ENCODE measurements at places on chromosomes 2 and 18.

- no peak for DNase-seq
Observed at GRCh38 chr18:41721103-41721790, 233.8 kb upstream of the PIK3C3 start.

GRCh38 chr2:206054952-206055351, 31.0 kb downstream of the INO80D start:
- no peak for DNase-seq

GRCh38 chr2:65636813-65637483, 204.5 kb upstream of the SPRED2 start:
- DNase-seq: no peak

DNA sequence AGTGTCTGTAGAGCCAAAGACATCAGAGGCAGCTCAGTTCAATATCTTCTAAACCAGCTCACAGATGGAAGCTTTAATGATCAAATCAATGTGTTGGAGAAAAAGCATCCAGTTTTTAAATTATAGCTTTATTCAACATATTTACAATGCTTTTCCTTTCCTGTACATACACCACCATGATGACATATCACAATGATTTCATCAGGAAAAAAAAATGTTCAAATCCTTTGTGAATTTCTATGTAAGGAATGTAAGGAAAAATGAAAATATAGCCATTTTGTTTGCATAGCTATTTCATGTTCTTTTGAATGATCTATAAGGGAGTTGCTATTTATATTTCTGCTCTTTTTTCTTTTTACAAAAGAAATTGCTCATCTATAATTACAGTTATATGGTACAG, 134.7 kb upstream of the CDH20 start:
- DNase-seq: no peak

DNA sequence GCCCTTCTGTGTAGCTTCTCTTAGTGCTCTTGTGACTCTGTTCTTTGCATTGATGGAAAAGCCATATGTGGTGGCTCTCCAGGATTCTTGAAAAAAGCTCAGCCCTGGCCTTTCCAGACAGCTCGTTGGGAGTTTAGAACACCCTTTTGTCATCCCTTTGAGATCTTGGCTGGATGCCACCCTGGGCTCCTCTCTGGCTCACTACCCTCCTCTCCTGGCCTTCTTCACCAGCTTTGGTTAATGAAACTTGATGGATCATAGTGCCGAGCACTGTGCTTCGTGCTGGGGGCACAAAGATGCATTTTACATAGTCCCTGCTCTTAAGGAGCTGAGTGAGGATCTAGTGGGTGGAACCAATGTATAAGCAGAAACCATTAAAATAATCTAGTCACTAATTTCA, 15.6 kb upstream of the FHOD3 start:
- no peak for DNase-seq

GRCh38 chr18:44792456-44793061, 111.9 kb downstream of the SETBP1 start:
- no peak for DNase-seq

DNA sequence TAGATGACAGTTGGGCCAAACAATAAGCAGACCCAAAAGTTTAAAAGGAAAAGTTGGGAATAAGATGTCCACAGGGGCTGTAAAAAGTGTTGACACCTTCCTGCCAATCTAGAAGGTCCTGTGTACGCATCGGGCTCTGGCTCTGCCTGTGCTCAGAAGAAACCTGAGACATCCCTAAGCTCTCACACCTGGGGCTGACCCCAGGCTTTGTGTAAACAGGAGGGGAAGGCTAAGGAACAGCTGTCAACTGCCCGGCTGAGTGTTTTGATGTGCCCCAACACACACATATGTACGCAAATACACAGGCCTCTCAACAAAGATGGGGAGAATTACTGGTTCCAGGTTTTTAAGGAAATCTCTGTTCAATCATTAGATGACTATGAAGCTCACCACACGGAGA, 59.5 kb downstream of the TMEM131 start:
- DNase-seq: no peak

DNA sequence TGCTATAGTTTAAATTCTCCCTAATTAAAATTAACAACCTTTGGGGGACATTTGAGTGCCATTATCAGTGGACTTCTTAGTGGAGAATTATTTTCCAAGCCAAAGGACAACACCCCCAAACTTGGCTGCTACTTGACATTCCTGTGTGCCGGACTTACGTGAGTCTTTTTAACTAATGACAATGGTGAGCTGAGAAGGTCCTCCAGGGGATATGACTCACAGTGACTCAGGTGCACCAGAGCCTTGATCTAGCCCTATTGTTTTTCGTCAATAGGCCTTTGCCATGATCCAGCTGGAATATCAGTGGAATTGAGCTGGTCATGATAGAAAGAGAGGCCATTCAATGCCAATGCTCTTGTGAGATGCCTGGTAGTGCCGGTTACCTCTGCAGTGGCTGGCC, 118.1 kb upstream of the CXCR4 start:
- no peak for DNase-seq

- no peak for DNase-seq
Observed at GRCh38 chr2:7625392-7626138, 708.4 kb downstream of the RNF144A start.

- DNase-seq: no peak
Observed at GRCh38 chr18:77205769-77206168, 43.9 kb upstream of the GALR1 start.

DNA sequence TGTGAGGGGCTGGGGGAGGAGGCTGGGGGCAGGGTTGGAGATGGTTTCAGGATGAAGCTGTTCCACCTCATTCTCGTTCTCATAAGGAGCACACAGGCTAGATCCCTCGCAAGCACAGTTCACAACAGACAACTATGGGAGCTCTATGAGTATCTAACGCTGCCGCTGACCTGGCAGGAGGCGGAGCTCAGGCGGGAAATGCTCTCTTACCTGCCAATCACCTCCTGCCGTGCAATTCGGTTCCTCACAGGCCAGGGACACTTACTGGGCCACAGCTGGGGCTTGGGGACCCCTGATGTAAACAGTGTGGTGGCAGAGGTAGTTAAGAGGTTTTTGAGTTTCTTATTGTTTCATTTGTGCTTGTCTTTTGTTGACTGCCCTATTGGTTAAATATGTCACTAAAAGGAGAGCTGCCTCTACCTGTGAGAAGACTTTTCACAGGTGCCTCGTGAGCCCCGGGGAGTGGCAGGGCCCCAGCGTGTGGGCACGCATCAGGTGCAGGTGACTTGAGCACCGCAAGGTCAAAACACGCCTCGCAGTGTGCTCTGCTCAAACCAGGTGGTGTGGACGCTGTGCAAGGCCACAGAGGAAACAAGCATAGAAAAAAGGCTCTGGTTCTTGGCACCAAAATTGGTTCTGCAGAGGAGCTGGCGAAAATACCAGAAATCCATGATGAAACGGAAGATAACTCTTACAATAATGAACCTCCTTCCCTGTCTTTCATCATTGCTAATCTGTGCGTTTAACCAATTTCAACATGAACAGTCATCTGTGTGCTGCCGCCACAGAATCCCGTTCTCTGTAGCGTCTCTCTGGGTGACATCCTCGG, 10.2 kb downstream of the MLPH start:
- no peak for DNase-seq

DNA sequence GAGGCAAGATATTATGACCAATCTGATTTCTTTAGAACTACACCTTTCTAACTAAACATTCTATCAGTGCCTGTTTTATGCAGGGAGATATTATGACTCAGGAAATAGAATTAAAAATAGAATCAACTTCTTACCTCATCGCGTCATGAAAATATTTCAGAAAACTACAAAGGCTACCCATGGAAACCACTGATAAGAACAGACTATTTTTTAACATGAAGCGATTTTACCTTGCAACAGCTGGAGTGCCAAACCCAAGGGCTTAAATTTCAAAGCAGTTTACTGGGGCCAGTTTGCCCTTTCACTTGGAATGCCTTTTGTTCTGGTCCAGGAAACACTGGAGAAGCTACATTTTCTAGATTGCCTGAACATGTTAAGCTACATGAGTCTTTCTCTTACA, 304.8 kb upstream of the CCDC68 start:
- no peak for DNase-seq

GRCh38 chr2:225120186-225120585, 77.9 kb upstream of the DOCK10 start:
- no peak for DNase-seq

DNA sequence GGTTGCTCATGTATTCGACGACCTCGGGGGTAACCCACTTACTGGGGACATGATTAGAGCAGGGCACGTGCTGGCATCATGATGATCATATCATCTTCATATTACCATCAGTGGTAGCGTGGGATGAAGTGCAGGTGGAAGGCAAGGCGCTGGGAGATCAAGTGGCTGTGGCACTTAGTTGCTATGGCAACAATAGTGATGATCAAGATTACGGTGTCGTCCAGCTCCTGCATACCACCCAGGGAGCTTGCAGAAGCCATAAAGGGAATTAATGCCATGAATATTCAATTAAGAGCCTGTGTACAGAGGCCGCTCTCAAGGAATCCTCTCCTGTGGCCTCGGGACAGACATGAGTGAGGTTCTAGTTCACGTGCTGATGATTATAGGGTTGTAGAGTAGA, 237.2 kb upstream of the COPS8 start:
- no peak for DNase-seq
